Uterus (tissue), 4 donors: ENCODE measurements at places on chromosomes 2 and 18. TPM values are rescaled to one million over a fixed set of nuclear protein-coding genes. Genes with fewer than 3 reads are reported as not detected.

The LRP1B gene
- total RNA-seq, result not detected

The GAD1 gene
- total RNA-seq, result 0.83 TPM

The NCK2 gene
- 14.7 TPM for total RNA-seq

The STEAP3 gene
- 4.7 TPM for total RNA-seq

The RBM45 gene
- total RNA-seq, result 5.1 TPM

The LINC00305 gene
- total RNA-seq, result not detected

The ZBTB7C gene
- total RNA-seq, result 1.0 TPM

The PTPRN gene
- total RNA-seq, result 0.21 TPM

The IL18R1 gene
- total RNA-seq, result 10.4 TPM

The LOXHD1 gene
- total RNA-seq, result not detected

The HYCC2 gene
- total RNA-seq, result 36.3 TPM

The FAHD2A gene
- 62.4 TPM for total RNA-seq

The KCNF1 gene
- total RNA-seq, result 0.21 TPM

The SERPINB13 gene
- total RNA-seq, result not detected

The DCDC2C gene
- total RNA-seq, result not detected

The NEU2 gene
- total RNA-seq, result not detected

The RTP5 gene
- not detected for total RNA-seq
